CD4-positive, alpha-beta T cell treated with Interleukin-6 for 4 hours (primary cell): ENCODE measurements at places on chromosomes 1 and 21.

DNA sequence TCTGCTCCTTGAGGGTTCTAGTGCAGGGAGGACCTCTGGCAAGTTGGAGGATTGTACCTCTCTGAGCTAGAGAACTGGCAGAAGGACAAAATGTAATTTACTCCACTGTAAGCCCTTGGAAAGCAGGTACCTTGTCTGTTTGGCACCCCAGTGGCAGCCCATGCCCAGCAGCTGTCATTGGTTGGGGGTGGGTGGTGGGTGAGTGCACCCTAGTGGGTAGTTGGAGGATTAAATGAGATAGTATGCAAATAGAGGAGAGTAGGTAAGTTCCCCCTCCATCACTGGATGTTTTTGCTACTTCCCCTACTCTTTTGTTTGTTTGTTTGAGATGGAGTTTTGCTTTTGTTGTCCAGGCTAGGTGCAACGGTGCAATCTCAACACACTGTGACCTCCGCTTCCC lies 69.8 kb downstream of the RYR2 start:
- no peak for DNase-seq

GRCh38 chr1:157496121-157496526 lies 56.2 kb downstream of the FCRL5 start:
- peak; percentile 18 for DNase-seq

- DNase-seq, result no peak
These were observed 95.2 kb upstream of the TRABD2B start for GRCh38 chr1:48092401-48092800.

DNA sequence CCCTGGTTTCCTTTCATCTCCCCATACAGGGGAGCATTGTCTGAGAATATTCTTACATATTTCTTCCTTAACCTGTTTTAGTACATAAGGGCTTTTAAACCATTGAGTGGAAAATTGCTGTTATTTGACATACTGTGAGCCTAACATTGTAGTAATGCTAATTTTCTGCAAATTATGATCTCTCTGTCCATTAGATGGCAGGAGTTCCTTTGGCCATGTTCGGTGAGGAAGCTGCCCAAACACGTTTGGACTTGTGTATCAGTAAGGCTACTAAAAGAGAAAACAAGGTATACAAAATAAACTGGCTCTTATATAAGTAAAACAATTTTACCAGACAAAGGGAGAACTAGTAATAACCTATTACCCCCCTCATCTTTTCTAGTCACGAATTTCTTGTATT lies 29.2 kb downstream of the CDC7 start:
- DNase-seq, result no peak

DNA sequence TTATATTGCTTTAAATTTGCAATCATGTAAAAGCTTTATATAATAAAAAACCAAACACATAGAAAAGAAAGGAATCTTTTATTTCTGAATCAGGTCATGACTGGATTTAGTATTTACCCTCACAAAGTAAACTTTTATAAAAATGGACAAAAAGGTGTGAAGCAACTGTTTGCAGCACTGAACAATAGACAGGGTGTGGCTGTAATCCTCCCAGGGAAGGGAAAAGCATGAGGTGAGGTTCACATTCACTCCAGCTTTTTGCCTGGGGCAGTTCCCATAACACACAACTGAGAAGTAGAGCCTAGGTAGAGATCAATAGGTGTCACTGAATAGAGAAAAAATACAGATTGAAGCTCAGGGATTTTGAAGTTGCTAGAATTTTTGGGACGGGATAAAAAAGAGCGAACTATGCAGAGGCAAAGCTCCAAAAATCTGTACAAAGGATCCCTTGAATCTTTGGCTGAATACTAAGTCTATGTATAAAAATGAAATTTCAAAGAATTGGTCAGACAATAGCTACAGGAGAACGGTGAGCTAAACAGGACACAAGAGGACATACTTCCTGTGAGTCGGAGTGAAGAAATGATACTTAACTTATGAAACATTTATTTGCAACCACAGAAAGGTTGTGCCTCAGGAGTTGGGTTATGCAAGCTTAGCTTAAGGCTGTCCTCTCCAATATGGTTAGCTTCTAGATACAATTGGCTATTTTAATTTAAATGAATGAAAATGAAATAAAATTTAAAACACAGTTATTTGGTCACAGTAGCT lies 162.0 kb upstream of the ZP4 start:
- DNase-seq, result no peak

GRCh38 chr1:183239793-183240525 lies 53.9 kb downstream of the LAMC2 start:
- no peak for DNase-seq

GRCh38 chr1:192474080-192474683 lies 101.4 kb upstream of the RGS1 start:
- DNase-seq, result no peak
